Thoracic aorta (tissue), 2 donors: ENCODE measurements at places on chromosomes 4 and X. TPM values are rescaled to one million over a fixed set of nuclear protein-coding genes. Genes with fewer than 3 reads are reported as not detected.

UNC5C gene
- 5.3 TPM for total RNA-seq

UGT2A1 gene
- total RNA-seq: not detected

ZMAT1 gene
- total RNA-seq: 15.2 TPM

MXRA5 gene
- total RNA-seq: 2.3 TPM

SPOCK3 gene
- not detected for total RNA-seq

TLR10 gene
- total RNA-seq: 0.28 TPM

CORIN gene
- 1.9 TPM for total RNA-seq

PCDH7 gene
- total RNA-seq: 435 TPM

RRH gene
- total RNA-seq: 1.2 TPM

DDX3X gene
- 320 TPM for total RNA-seq

DOK7 gene
- 8.8 TPM for total RNA-seq

YY2 gene
- total RNA-seq: 4.2 TPM

SPATA18 gene
- 9.0 TPM for total RNA-seq

GABRG1 gene
- total RNA-seq: not detected

NALF2 gene
- total RNA-seq: not detected

TMSB15C gene
- total RNA-seq: 3.9 TPM

CNKSR2 gene
- total RNA-seq: 10.4 TPM

SCRG1 gene
- total RNA-seq: 9.7 TPM

COL4A5 gene
- 39.8 TPM for total RNA-seq

ATP8A1 gene
- total RNA-seq: 15.2 TPM

MBNL3 gene
- total RNA-seq: 8.1 TPM

EVC2 gene
- total RNA-seq: 24.2 TPM

LINC00632 gene
- 200 TPM for total RNA-seq

MAGEB17 gene
- not detected for total RNA-seq

PNMA5 gene
- total RNA-seq: not detected

MCF2 gene
- 3.8 TPM for total RNA-seq
